ENCODE measurements at places on chromosomes 3 and 15. TPM values are rescaled to one million over a fixed set of nuclear protein-coding genes. Genes with fewer than 3 reads are reported as not detected.

The PAK6 gene
- 5.0 TPM for total RNA-seq

DNA sequence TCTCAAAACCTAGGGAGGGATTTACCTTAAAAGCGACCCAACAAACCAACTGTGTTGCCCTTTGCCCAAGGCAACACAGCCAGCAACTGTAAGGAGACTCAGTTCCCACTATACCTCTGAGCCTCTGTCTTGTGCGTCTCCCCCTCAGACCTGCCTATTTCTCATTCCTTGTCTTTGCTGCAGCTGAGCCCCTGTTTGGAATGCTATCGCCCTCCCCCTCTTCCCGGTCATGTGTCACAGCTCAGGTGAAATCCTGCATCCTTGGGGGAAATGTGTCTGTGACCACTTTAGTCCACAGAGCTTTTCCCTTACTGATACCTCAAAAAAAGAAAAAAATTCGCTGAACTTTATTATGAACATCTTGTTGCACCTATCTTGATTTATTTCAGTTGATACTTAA is 52.0 kb upstream of the LRIG1 start:
- DNase-seq, result no peak
- H3K27ac ChIP-seq, result no peak overlapping the region
- H3K4me1 ChIP-seq, result no peaks in the 10 kb centered on the region
- no peaks in the 10 kb centered on the region for H3K36me3 ChIP-seq
- no peak overlapping the region for H3K4me3 ChIP-seq

DNA sequence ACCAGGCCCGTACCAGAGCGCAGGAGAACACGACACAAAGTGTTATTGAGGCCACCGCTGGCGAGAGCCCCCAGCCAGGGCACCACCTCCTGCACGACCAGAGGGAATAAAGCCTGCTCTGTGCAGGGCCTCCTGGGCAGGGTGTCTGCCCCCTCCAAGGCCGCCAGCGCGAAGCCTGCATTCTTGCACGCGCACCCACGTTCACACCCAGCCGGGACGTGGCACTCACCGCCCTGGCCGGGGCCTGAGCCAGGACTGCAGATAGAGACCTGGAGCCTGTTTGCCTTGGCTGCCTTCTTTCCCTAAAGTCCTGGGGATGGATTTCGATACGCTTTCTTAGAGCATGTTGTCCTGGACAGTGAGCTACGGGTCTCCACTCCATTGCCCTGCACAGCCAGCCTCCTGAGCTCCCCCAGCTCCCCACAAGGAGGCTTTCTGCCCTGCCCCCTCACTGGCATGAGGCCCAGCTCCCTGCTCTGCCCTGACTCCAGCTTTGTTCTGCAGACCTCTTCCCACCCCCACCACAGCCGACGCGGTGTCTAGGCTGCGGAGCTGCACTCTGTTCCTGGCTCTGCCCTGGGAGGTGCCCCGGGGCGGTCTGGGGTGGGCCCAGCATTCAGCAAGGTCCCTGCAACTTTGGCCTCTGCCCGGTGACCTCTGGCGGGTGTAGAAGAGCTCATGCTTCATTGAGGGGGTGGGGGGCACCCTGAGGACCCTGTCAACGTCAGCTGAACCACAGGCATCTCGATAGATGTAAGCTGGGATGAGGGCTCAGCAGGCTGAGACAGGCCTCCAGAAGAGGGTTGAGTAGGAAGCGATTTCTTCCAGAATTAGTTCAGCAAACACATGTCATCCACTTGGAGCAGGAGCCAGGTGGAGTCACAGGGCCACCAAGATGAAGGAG is 145.0 kb downstream of the LRRK1 start:
- H3K36me3 ChIP-seq, result no peaks in the 10 kb centered on the region
- H3K27me3 ChIP-seq, result no peaks in the 10 kb centered on the region
- H3K27ac ChIP-seq, result no peak overlapping the region
- H3K4me1 ChIP-seq, result no peaks in the 10 kb centered on the region
- DNase-seq, result no peak

- H3K4me1 ChIP-seq, result no peaks in the 10 kb centered on the region
- no peaks in the 10 kb centered on the region for H3K27me3 ChIP-seq
- no peak for DNase-seq
- no peak overlapping the region for H3K27ac ChIP-seq
Observed at GRCh38 chr3:10632125-10632524, 126.7 kb upstream of the ATP2B2 start.

GRCh38 chr3:175704366-175705055 is 845.4 kb downstream of the NAALADL2 start:
- no peaks in the 10 kb centered on the region for H3K4me1 ChIP-seq
- no peaks in the 10 kb centered on the region for H3K27me3 ChIP-seq
- no peaks in the 10 kb centered on the region for H3K36me3 ChIP-seq

- DNase-seq, result no peak
- no peaks in the 10 kb centered on the region for H3K4me1 ChIP-seq
- H3K36me3 ChIP-seq, result no peaks in the 10 kb centered on the region
Observed at GRCh38 chr3:189512039-189512438, 119.2 kb upstream of the TP63 start.

- no peaks in the 10 kb centered on the region for H3K27me3 ChIP-seq
- no peaks in the 10 kb centered on the region for H3K36me3 ChIP-seq
- H3K4me1 ChIP-seq, result no peaks in the 10 kb centered on the region
- H3K27ac ChIP-seq, result no peak overlapping the region
Observed at GRCh38 chr3:50347187-50347813, 1.8 kb upstream of the ZMYND10 start.

- no peak overlapping the region for H3K4me3 ChIP-seq
- H3K27ac ChIP-seq, result no peak overlapping the region
- H3K4me1 ChIP-seq, result no peaks in the 10 kb centered on the region
- H3K27me3 ChIP-seq, result no peaks in the 10 kb centered on the region
- H3K36me3 ChIP-seq, result no peaks in the 10 kb centered on the region
Observed at GRCh38 chr3:127955728-127956127, 40.7 kb downstream of the KBTBD12 start.

- H3K27ac ChIP-seq, result peak overlapping the region; percentile 22
- H3K27me3 ChIP-seq, result no peaks in the 10 kb centered on the region
- peak; percentile 42 for DNase-seq
- H3K4me1 ChIP-seq, result no peaks in the 10 kb centered on the region
- no peak overlapping the region for H3K4me3 ChIP-seq
- no peaks in the 10 kb centered on the region for H3K36me3 ChIP-seq
Observed at GRCh38 chr3:72310419-72311380, 525.8 kb upstream of the PROK2 start.

- no peak overlapping the region for H3K4me3 ChIP-seq
- H3K36me3 ChIP-seq, result no peaks in the 10 kb centered on the region
- H3K4me1 ChIP-seq, result no peaks in the 10 kb centered on the region
- DNase-seq, result no peak
- H3K27ac ChIP-seq, result no peak overlapping the region
- H3K27me3 ChIP-seq, result no peaks in the 10 kb centered on the region
Observed at GRCh38 chr15:38066612-38067011, 132.2 kb downstream of the TMCO5A start.

GRCh38 chr15:72217216-72217615 is 13.8 kb downstream of the PKM start:
- H3K36me3 ChIP-seq, result no peaks in the 10 kb centered on the region
- no peak for DNase-seq
- H3K4me3 ChIP-seq, result no peak overlapping the region
- H3K27me3 ChIP-seq, result no peaks in the 10 kb centered on the region
- no peak overlapping the region for H3K27ac ChIP-seq

DNA sequence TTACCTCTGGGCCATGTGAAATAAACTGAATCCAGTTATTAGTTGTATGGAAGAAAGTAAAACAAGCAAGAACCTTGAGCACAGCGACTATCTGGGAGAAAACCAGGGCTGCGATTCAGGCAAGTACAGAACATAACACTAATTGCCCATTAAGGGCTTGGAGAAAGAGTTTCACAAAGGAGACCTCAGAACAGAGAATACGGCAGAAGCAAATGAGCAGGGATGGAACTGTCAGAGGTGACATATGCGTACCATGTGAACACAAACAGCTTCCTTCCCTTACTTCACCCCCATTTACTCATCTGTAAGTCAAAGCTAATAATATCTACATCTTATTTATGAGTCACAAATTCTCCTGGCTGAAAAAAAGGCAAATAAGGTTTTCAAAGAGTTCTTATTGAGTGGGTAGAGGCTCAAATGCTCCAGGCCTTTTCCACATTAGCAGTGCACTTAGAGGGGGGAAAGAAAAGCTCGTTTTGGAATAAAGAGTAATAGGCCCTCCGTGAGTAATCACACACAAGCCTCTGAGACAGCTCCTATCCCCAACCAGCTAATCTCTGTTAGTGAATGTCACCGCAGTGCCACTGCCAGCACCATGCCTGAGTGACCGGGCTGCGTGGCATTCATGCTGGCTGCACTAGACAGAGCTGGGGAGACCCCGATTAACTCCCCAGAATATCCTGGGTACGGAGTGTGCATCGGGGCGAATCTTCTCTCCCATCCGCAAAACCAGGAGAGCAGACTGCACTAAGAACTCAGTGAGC is 2.6 kb downstream of the PCSK6 start:
- no peak for DNase-seq
- no peak overlapping the region for H3K4me3 ChIP-seq
- no peak overlapping the region for H3K27ac ChIP-seq
- no peaks in the 10 kb centered on the region for H3K36me3 ChIP-seq
- no peaks in the 10 kb centered on the region for H3K4me1 ChIP-seq
- H3K27me3 ChIP-seq, result no peaks in the 10 kb centered on the region

Data from uterus (tissue), 4 donors.